ENCODE measurements at places on chromosomes 3 and 15. TPM values are rescaled to one million over a fixed set of nuclear protein-coding genes. Genes with fewer than 3 reads are reported as not detected.

DNA sequence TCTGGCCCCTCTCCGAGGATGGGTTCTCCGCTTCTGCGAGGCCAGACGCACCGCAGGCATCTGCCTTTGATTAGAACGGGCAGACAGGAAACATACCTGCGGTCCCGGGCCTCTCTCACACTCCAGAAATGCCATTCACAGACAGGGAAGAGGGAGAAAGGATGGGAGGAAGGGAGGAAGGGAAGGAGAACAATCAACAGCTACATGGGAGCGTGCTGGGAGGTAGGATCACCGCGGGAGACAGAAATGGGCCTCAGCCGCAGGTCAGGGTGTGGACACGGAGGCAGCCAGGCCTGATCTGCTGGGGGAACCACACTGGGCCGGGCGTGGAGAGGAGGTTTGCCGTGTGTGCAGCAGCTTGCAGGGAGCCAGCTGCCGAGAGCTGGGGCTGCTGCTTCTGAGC lies 90.7 kb upstream of the RGMA start:
- DNase-seq, result no peak

SKOR1 gene
- total RNA-seq, result 0.38 TPM

SLC6A6 gene
- 14.4 TPM for total RNA-seq

GRCh38 chr15:31145271-31145911 lies 43.9 kb upstream of the TRPM1 start:
- DNase-seq, result no peak

DNA sequence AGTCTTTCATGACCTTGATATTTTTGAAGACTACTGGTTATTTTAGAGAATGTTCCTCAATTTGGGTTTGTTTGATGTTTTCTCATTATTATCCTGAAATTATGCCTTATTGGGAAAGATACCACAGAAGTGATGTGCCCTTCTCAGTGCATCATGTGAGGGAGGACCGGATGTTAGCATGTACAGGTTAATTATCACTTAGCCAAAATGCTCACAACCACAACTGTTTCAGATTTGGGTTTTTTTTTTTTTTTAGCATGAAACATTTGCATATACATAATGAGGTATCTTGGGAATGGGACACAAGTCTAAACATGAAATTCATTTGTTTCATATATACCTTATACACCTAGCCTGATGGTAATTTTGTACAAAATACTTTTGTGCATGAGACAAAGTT lies 59.8 kb downstream of the PIK3R4 start:
- no peak for DNase-seq

SLC4A7 gene
- total RNA-seq, result 50.4 TPM

DNA sequence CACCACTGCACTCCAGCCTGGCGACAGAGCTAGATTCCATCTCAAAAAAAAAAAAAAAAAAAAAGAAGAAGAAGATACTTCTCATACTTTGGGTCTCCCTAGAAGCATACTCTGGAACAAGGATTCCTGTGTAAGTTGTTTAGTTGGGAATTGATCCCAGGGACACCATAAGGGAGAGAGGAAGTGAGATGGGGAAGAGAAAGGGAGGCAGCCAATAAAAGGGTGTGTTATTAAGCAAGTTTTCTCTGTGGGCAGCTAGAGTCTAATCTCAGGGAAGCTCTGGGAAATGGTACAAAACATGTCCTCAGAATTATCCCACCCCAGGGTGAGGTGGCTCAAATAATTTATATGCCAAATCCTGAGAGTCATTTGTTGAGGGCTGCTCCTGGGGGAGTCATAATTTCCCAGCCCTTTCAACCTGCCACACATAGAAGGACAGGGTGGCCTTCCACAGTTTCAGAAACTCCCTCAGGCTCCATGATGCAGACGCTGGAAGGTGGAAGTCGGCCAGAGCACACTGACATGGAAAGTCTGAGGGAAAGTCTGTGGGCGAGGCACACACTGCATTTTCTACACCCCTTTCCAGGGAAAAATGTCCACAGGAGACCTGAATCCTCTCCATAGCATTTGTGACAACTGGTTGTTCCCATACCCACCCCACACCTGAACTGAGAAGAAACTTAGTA lies 86.4 kb upstream of the SLC4A7 start:
- no peak for DNase-seq

GRCh38 chr3:38630606-38631005 lies 18.9 kb downstream of the SCN5A start:
- no peak for DNase-seq

ARMC8 gene
- total RNA-seq, result 38.4 TPM

DNA sequence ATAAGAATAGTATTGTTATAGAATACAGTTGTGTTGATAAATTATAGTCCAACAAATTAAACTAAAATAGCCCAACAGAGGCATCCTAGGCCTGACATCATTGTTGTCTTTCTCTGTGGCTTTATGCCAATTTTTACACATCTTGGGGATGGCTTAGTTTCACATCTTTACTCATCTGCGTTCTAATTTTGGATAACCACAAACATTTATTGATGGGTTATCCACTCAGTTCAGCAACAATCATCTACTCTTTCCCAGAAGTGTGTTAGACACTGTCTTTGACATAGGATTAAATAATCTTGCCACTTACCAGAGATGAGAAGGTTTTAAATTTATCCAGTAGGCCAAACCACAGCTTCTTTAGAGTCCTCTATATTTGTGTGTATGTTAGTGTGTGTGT lies 120.8 kb upstream of the PHLDB2 start:
- DNase-seq, result no peak

SEC62 gene
- 20.3 TPM for total RNA-seq

DNA sequence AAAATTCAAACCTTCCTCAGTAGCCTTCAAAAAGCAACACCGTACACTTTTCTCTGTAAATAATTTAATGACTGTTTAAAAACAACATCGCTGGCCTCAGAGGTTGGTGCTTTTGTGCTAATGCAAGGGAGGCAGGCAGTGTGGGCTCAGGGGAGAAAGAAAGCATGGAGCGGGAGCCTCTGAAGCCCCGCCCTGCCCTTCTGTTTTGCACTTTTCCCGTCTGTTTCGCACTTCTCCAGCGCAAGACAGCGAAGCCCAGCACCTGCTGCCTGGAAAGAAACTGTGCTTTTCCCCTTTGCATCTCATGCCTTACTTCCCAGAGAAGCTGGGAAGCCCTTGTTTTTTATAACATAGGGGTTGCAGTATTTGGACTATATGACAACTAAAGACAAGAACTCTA lies 23.1 kb downstream of the TRPM1 start:
- DNase-seq, result no peak

HHATL gene
- total RNA-seq, result not detected

DNA sequence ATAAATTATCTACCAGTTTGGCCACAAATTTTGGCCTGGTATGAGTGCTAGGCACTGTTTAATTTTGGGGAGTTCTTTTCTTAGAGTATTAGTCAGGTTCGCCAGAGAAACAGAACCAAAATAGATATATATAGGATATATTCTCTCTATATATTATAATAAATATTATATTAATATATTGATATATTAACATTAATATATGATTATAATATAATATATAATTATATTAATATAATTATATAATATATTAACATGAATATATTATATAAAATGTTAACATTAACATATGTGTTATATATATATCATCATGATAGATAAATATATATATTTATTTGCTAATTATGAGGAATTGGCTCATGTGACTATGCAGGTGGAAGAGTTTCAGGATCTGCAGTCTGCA lies 137.8 kb upstream of the CHRNA7 start:
- no peak for DNase-seq

TRPC1 gene
- 0.91 TPM for total RNA-seq

DNA sequence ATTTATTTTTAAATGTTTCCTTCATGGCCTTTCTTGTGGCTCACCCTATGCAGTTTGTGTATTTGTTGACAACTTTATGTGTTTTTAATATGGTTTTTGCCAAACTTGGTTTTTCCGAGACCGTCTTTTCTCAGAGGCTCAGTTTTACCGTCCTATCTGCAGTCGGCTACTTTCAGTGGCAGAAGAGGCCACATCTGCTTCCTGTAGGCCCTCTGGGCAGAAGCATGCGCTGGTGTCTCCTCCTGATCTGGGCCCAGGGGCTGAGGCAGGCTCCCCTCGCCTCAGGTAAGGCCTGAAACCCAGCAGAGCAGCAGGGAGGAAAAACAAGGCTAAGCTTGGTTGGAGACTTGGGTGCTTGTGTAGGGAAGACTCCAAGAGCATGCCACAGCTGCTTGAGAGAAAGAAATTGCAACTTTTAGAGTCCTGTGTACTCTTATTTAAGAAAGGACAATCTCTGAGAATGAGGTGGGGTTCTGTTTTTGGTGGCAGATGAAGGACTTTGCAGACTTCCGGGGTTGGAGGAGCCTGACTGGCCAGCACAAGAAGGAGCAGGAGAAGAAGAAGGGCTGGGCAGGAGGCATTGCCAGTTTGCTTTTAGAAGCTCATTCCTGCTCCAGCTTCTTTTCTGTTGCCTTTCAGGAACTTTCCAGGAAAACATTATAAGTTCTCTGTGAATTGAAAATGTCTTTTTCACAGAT lies at the start of gene TIGIT:
TIGIT (plus strand) TSS at position 191 of the 698 bp plus-strand sequence; CDS start at position 225, 34 bp downstream.
- DNase-seq, result no peak

DNA sequence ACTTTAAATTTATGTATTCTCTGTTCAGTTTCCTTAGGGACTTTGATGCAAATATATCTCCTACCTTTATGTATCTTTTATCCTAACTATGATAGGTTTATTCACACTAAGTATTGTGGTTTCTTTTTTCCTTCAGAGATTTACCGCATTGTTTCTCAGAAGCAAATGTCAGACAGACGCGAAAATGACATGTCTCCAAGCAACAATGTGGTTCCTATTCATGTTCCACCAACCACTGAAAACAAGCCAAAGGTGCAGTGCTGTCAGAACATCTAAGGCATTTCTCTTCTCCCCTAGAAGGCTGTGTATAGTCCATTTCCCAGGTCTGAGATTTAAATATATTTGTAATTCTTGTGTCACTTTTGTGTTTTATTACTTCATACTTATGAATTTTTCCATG lies 18.3 kb downstream of the RAB11A start:
- no peak for DNase-seq

DNA sequence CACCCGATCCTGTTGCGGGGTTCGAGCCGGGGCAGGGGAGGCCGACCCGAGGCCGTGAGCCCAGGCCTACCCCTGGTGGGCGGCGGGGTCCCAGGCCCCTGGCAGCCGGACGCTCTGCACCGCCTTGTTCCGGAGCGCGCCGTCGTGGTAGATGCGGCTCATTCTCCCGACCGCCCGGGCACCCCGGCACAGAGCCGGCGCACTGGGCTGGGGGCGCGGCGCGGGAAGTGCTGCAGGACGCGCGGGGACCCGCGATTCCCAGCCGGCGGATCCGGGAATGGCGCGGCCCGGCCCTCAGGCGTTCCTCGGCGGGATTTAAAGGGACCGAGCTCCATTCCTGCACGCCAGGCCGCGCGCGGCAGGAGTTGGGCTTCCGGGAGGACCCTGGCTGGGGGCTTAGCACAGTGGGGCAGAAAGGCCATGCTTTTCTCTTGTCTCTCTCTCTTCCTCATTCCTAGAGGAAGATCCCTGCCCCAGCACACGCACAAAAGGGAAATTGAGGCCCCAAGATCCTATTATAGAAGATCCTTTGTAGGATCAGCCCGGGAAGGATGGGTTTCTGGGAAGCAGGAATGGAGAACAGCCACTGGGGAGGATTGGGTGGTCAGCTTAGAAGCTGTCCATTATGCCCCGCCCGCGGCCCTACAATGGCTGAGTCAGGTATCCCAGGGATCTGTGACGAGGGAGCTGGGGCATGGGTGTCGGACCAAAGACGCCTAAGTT lies at the start of gene ARPIN:
ARPIN (minus strand) TSS at position 279 of the 723 bp plus-strand sequence; CDS start at position 162, 117 bp downstream.
- DNase-seq, result no peak

DNA sequence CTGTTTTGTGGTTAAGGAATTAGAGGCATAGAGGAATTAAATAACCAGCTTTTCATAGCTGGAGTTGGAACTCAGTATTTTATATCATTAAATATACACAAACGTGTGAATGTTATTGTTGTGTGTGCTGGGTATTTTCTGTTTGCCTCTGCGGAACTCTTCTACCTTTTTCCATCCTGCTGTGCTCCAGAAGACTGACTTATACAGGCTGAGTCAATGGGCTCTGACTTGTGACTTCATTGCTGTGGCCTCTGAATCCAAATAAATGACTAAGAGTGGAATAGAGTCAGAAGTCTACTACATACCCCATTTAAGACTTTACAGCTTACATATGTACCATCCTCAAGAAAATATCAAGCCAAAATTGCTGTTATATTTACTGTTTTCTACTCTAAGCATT lies 17.6 kb downstream of the ARIH1 start:
- DNase-seq, result no peak

GRCh38 chr3:63047068-63047467 lies 171.9 kb upstream of the CADPS start:
- no peak for DNase-seq

DNA sequence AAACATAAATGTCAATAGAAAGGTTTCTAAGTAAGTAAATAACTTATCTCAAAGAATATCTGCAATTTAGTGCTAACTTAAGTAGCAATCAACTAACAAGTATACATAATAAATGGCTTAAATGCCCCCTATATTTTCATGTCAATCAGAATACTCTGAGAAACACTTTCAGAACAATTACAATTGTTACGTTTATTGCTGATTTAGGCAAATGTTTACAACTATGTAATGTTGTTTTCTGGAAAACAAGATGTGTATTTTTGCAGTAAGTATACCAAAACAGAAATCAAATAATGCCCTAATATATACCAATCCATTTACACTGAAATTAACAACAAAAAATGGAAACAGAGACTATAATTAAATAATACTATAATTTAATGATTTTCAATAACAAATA lies 13.2 kb downstream of the TUBGCP5 start:
- no peak for DNase-seq

- DNase-seq, result no peak
Observed at GRCh38 chr3:159813822-159814531, 174.7 kb upstream of the IL12A start.

DNA sequence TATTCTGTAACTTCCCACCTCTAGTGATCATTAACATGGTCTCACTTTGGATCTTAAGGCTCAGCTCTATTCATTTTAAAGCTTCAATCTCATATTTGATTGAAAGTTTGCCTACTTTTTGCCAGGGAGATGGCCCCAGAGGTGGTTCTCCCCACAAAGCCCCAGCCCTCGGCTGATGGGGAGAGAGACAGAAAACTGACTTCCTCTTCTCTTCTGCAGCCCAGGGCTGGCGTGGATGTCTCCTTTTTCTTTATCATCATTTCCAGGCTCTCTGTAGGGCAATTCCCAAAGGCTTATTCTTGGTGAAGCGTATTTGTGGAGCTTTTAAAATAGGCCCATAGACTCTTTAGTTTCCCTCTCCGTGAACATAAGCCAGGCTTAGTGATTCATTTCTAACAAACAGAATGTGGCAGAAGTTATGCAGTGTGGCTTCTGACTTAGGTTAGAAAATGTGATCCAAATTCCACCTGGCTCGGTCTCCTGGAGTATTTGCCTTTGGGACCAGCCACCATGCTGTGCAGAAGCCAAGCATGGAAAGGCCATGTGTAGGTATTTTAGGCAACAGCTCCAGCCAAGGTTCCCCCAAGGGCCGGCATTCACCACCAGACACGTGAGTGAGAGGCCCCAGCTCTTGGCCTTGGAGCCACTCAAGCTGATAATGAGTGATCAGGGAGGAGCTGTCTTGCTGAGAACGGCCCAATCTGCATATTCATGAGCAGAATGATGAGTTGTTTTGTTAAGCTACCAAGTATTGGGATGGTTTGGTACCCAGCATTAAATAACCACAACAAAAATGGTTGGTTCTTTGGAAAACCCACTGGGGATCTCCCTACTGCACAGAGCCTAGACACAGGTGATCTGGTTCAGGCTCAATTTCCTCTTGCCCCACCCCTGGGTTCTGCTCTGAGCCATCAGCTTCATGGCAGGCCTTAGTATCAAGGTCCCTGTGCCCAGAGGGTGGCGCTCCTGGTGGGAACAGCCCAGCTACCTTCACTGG lies 353.2 kb upstream of the PROK2 start:
- no peak for DNase-seq

TRH gene
- not detected for total RNA-seq

GRCh38 chr15:92343924-92344643 lies 49.6 kb upstream of the ST8SIA2 start:
- no peak for DNase-seq
